ENCODE measurements at places on chromosomes 3 and 15.

DNA sequence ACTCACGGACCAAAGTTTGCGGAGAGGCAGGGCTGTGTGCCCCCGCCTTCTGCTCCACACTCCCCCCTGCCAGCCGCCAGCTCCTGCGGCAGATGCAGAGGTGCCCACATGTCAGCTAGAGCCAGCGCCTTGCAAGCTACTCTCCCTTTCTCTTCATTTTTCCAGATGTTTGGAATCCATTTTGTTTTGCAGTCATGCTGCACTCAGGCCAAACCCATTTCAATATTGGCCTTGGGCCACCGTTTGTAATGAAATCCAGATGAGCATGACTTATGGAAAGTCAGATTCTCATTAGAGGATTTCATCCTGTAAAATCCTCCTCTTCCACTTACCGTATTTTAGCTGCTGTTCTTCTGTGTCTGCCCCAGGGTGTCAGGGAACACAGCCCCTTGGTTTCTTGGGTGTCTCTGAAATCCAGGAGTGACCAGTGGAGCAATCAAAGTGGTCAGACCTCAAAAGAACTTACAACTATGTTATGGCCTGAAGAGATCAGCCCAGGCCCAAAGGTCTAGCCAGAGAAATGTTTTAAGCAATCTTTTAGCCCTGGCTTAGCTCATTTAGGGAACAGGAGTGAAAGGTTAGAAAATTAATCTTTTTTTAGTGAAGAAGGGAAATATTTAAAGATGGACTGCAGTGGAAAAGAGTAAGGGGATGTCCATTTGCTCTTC lies 65.8 kb downstream of the AAGAB start:
- no peak for DNase-seq

DNA sequence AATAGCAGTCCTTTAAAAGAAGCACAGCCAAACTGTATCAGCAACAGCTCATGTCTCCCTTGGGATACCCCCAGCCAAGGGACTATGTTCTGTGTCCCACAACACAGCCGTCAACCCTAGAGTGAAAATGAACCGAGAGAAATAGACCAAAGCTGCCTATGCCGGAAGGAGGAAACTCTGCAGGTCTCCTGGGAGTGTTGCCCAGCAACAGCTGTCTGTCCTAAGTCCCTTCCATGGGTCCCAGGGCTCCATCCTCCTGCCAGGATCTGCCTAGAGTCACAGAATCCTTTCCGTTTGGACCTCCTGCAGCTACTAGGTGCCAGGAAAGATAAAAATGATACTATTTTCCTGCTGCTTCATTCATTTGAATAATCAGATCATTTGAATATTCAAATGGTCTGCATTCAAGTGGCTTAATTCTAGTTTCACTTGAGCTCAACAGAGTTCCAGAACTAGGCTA lies 53.1 kb downstream of the TRANK1 start:
- DNase-seq: no peak

- no peak for DNase-seq
Observed at GRCh38 chr3:159249472-159250174, 447.8 kb downstream of the MFSD1 start.

DNA sequence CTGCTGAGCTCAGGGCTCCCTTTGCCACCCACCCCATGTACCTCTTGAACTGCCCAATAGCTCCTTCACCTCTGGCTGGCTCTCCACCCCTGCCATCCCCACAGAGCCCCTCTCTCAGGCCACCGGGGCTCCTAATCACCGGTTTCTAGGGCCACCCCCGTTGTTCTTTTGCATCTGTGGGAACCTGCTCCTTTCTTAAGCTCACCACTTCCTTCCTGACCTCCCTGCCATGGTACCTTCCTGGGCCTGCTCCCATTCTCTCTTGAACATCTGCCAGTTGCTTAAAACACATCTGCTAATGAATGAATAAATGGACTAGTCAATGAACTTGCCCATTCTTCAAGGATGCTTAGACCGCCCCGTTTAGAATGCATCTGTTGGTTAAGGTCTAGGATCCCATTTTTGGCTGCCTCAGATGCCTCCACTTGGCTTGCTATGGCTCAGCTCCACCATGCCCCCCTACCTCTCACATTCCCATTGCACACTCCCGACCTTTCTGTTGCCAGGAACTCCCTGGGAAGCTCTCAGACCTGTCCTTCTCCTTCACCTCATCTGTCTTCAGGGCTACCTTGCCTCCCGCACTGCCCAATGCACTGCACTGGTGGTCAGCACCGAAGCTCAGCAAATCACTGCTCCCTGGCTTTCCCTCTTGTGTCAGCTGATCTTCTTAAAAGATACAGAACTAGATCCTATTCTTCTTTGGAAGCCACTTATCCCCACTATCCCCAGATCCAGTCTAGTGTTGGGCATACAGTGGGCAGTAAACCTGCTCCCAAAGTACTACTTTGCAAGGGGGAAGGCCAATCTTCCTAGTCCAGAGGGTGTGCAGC lies 9.1 kb downstream of the AMOTL2 start:
- no peak for DNase-seq

GRCh38 chr3:15306979-15307359 lies 25.4 kb downstream of the SH3BP5 start:
- DNase-seq: no peak

Data from stimulated activated CD4-positive, alpha-beta T cell treated with anti-CD3 and anti-CD28 coated beads, Interleukin-15, amount 100 ng/mL, for 1 hour (primary cell).